NCI-H1417 (cell line): ENCODE measurements at places on chromosomes 3 and 15.

- no peak for DNase-seq
Measured at GRCh38 chr3:108255131-108255530, 32.9 kb upstream of the IFT57 start.

DNA sequence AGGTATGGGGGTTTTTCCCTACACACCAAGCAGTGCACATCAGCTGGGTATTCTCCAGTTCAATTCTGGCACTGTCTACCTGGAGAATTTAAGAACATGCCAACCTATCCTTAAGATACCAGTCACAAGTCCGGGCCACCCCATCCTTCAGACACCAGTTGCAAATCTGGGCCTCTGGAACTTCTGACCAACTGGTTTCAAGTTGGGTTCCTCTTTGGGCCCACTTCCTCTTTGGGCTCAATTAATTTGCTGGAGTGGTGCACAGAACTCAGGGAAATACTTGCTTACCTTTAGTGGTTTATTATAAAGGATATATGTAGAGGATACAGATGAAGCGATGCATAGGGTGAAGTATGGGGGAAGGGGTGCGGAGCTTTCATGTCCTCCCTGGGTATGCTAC is 25.3 kb downstream of the GLCE start:
- DNase-seq = no peak

GRCh38 chr3:158809642-158810041 is 7.8 kb downstream of the MFSD1 start:
- DNase-seq = no peak

DNA sequence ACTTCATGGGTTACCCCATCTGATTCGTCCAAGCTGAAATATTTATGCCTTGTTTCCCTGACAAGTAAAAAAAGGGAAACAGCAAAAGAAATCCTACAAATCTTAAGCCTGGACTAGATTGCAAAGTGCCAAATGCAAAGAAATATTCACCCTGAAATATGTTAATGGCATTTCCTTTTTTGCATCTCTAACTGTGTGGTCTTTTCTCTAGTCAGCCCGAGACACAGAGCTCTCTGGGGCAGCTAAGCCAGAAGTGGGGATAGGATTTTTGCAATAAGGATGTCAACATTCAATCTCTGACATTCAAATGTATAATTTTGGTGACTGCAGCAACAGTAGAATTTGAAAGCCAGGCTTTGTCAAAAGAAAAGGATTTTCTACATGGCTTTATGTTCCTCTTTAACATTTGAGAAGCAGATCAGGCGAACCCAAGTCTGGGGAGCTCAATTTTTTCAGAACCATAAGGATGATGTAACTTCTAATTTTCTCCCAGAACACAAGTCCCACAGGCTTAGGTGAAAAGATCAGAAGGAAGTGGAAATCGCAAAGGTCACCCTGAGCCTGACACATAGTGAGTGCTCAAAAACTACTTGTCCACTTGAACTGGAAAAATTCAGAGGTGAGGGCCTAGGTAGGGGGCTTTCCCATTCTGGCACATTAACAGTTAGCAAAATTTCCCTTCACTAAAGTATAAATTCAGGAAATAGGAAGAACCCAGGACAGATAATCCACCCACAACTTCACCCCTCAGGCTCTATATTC is 28.2 kb upstream of the KCNMB3 start:
- DNase-seq = no peak

GRCh38 chr3:171801738-171802589 is 8.3 kb downstream of the PLD1 start:
- no peak for DNase-seq
